Activated T-helper 2 cell treated with anti-CD3 and anti-CD28 coated beads, Interferon-gamma antibody, Interleukin-2, Interleukin-4, amounts not matched to agents 10 μg/mL and 5 μg/mL and 100 μg/mL, durations not matched to agents 14 hours and 24 hours and 36 hours (primary cell): ENCODE measurements at places on chromosomes 1 and 21. TPM values are rescaled to one million over a fixed set of nuclear protein-coding genes. Genes with fewer than 3 reads are reported as not detected.

PEX19 gene
- 60.9 and 68.5 TPM in 2 replicates for total RNA-seq

GRCh38 chr21:17082843-17083483, 429.9 kb upstream of the CXADR start:
- no peaks in the 10 kb centered on the region for H3K27me3 ChIP-seq
- DNase-seq: no peak
- no peak overlapping the region for H3K27ac ChIP-seq
- no peak overlapping the region for H3K4me3 ChIP-seq
- no peaks in the 10 kb centered on the region for H3K36me3 ChIP-seq

SLFNL1 gene
- total RNA-seq: 0.14 and 0.18 TPM in 2 replicates

- peaks cover 12% of the 10 kb centered on the region for H3K4me1 ChIP-seq
- no peaks in the 10 kb centered on the region for H3K36me3 ChIP-seq
- no peak overlapping the region for H3K27ac ChIP-seq
- DNase-seq: no peak
Observed at GRCh38 chr1:213067352-213067751, 16.3 kb downstream of the RPS6KC1 start.

GRCh38 chr1:51328279-51328678, 2.1 kb downstream of the TTC39A start:
- no peak for DNase-seq
- H3K27me3 ChIP-seq: peaks cover 27% of the 10 kb centered on the region
- no peaks in the 10 kb centered on the region for H3K36me3 ChIP-seq
- H3K4me1 ChIP-seq: peaks cover 15% of the 10 kb centered on the region

- H3K27me3 ChIP-seq: peaks cover 2% of the 10 kb centered on the region
- H3K36me3 ChIP-seq: no peaks in the 10 kb centered on the region
- no peak overlapping the region for H3K27ac ChIP-seq
- H3K4me1 ChIP-seq: no peaks in the 10 kb centered on the region
- DNase-seq: no peak
Observed at GRCh38 chr1:94986783-94987182, 59.9 kb upstream of the CNN3 start.

GRCh38 chr1:179447489-179447888, 81.7 kb downstream of the AXDND1 start:
- no peak overlapping the region for H3K4me3 ChIP-seq
- H3K27ac ChIP-seq: no peak overlapping the region
- H3K36me3 ChIP-seq: no peaks in the 10 kb centered on the region
- no peak for DNase-seq

LCK gene
- total RNA-seq: 221 and 232 TPM in 2 replicates

ASCL5 gene
- not detected in 2 replicates for total RNA-seq

GRCh38 chr1:85824066-85824840, 116.0 kb upstream of the ZNHIT6 start:
- no peak for DNase-seq
- no peaks in the 10 kb centered on the region for H3K4me1 ChIP-seq
- no peaks in the 10 kb centered on the region for H3K36me3 ChIP-seq
- H3K27ac ChIP-seq: no peak overlapping the region
- H3K27me3 ChIP-seq: no peaks in the 10 kb centered on the region
- no peak overlapping the region for H3K4me3 ChIP-seq
